ENCODE measurements at places on chromosomes 3 and 15. TPM values are rescaled to one million over a fixed set of nuclear protein-coding genes. Genes with fewer than 3 reads are reported as not detected.

Gene DAPK2
- 10.8 TPM for total RNA-seq

Gene DCBLD2
- total RNA-seq, result 8.1 TPM

Gene RETNLB
- not detected for total RNA-seq

Gene CA12
- total RNA-seq, result 144 TPM

Gene ZBBX
- not detected for total RNA-seq

Gene LRTM1
- not detected for total RNA-seq

Gene B3GALNT1
- 8.0 TPM for total RNA-seq

Gene AEN
- 13.4 TPM for total RNA-seq

Gene CPNE4
- total RNA-seq, result 0.19 TPM

Gene DLL4
- 4.6 TPM for total RNA-seq

Gene ISLR
- 38.0 TPM for total RNA-seq

Gene KBTBD8
- 1.7 TPM for total RNA-seq

Gene P2RY14
- 1.2 TPM for total RNA-seq

Gene CYP8B1
- not detected for total RNA-seq

Gene SOX2
- 40.6 TPM for total RNA-seq

Gene PRR20G
- not detected for total RNA-seq

Gene WDR93
- not detected for total RNA-seq

Gene USP19
- 52.3 TPM for total RNA-seq

Gene UACA
- total RNA-seq, result 18.3 TPM

Gene CSTA
- 1,851 TPM for total RNA-seq

Gene CCR4
- 0.57 TPM for total RNA-seq

Gene SPTSSB
- 4.2 TPM for total RNA-seq

Gene ADAMTS17
- total RNA-seq, result 8.1 TPM

Gene CYP1A2
- not detected for total RNA-seq

Gene ARL6IP5
- total RNA-seq, result 101 TPM

Gene B2M
- total RNA-seq, result 992 TPM

Gene LXN
- 11.1 TPM for total RNA-seq

Gene CLCN2
- total RNA-seq, result 3.3 TPM

Gene OXTR
- total RNA-seq, result 4.7 TPM
